Activated CD8-positive, alpha-beta memory T cell treated with anti-CD3 and anti-CD28 coated beads for 4 hours (primary cell): ENCODE measurements at places on chromosomes 4 and X.

GRCh38 chr4:72911316-72911715, 158.2 kb downstream of the COX18 start:
- DNase-seq, result no peak

DNA sequence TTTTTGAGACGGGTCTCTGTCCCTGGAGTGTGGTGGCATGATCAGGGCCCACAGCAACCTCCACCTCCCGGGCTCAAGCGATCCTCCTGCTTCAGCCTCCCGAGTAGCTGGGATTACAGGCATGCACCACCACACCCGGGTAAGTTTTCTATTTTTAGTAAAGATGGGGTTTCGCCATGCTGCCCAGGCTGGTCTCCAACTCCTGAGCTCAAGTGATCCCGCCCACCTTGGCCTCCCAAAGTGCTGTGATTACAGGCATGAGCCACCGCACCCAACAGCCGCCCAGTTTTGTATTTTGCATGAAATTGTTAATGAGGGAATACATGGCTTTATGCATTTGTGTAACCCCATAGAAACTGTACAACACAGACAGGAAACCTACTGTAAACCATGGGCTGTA, 2.8 kb upstream of the ARHGAP4 start:
- DNase-seq, result no peak

DNA sequence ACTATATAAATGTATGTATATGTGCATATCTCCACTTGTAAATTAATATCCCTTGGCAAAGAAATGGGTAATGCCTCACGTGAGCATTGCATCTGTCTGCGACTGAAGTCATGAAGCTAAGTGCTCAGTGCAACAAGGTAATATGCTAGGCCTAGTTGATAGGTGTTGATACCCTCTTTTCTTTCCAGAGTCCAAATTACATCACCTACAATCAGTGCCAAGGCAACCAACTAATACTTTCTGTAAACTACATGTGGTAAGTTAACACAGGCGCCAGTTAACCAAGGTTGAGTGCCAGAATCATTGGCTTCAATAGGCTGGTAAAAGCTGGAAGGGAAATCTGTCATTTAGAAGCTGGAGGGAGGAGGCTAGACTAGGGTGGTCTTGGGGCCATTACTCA, 41.1 kb downstream of the GPM6B start:
- DNase-seq, result no peak

GRCh38 chr4:144402176-144402575, 243.8 kb upstream of the HHIP start:
- no peak for DNase-seq
